CD4-positive, alpha-beta T cell treated with Interleukin-17A for 4 hours (primary cell): ENCODE measurements at places on chromosomes 12 and 14.

DNA sequence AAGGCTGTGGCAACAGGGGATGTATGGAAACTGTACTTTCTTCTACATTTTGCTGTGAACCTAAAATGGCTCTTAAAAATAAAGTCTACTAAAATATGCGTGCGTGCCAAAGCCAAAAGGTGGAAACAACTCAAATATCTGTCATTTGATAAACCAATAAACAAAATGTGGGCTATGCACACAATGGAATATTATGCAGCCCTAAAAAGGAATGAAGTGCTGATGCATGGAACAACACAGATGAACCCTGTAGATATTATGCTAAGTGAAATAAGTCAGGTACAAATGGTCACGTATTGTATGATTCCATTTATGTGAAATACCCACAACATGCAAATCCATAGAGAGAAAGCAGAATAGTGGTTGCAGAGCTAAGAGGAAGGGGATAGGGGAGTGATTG is 8.0 kb downstream of the CACNA2D4 start:
- DNase-seq = no peak

DNA sequence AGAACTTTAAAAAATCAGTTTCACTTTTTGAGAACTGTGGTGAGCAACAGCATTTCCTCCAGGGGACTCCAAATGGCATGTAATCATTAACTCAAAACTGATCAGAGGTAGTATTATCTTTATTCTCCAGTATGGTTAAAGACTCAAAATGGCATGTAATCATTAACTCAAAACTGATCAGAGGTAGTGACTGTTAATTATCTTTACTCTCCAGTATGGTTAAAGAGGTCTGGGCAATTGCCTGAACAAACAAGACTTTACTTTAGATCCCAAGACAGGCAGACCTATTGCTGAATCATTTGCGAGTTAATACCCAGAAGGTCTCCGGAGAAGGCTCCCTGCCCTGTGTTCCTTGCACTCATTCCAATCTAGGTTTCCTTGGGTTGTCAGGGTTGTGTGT is 6.6 kb upstream of the ACADS start:
- DNase-seq = no peak

DNA sequence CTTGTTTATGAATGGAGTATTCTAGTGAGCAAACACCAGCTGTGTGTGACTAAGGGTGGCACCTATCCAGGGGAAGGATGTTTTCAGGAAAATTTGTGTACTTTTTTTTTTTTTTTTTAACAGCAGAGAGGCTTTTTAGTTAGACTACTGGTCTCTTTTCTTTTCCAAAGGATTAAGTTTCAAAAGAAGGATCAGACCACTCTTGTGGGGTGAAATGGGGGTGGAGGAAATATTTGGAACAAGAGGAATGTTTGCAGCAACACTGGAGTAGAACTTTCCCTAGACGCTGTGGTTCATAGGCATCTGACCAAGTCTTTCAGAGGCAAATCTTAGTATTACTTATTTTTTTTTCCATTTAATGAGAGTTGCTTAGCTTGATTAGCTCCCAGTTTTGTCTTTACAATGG is 21.1 kb downstream of the NUBPL start:
- no peak for DNase-seq

DNA sequence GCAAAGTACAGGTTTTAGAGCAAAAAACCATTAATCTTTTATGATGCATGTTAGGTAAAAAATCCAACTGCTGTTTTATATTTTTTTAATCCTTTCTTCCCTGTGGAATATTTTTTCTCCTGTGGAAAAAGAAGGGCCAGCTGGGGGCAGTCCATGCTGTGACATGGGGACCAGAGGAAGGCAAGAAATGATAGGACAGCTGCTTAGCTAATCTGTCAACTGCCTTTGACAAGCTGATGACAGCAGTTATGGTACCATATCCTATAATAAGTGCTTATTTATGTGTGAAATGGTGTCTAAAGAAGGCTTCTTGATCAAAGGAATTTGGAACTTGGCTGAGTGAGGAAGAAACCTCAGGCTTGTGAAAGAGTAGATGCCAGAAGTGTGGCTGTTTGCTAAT is 452.4 kb upstream of the NOVA1 start:
- DNase-seq = no peak

DNA sequence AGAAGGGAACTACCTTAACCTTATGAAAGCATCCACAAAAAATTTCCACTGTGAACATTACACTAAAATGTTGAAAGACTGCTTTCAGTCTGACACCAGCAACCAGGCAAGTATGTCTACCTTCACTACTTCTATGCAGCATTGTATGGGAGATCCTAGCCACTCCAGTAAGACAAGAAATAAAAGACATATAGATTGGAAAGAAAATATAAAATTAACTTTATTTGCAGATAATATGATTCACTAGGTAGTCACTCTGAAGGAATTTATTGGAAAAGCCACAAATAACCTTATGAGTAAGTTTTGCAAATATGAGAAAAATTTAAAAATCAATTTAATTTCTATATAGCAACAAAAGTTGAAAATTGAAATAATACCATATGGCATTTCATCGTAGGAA is 172.0 kb downstream of the RERGL start:
- DNase-seq = no peak

GRCh38 chr12:2537868-2538541 is 256.8 kb upstream of the FKBP4 start:
- DNase-seq = no peak

- DNase-seq = no peak
Measured at GRCh38 chr12:104620837-104621531, 164.2 kb downstream of the CHST11 start.

GRCh38 chr14:100786576-100787219 is 39.2 kb upstream of the MEG3 start:
- no peak for DNase-seq

- DNase-seq = no peak
Measured at GRCh38 chr12:92702754-92703679, at the start of gene PLEKHG7. Gene PLEKHG7, plus strand, starts transcription at chr12:92702989. Its CDS starts 3,643 bp downstream, at chr12:92706632.

- no peak for DNase-seq
Measured at GRCh38 chr14:21807975-21808374, 134.4 kb upstream of the OR4E1 start.

- no peak for DNase-seq
Measured at GRCh38 chr14:69593018-69593677, 18.2 kb upstream of the SUSD6 start.

- DNase-seq = no peak
Measured at GRCh38 chr14:63292805-63293204, 25.9 kb downstream of the GPHB5 start.

DNA sequence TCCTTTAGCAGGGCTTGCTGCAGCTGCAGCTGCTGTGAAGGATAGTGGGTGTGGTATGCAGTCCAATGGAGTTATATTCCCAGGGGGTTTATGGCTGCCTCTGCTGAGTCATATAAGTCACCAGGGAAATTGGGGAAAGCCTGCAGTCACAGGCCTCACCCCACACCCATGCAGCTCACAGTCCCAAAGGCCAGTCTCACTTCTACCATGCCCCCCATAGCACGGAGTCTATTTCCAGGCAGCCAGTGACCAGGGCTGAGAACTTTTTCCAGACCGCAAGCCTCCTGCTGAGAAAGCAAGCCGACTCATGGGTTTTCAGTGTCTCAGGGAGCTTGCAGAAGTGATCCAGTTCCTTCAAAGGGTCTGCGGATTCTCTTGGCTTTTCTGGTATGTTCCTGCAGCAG is 322.4 kb upstream of the CLEC14A start:
- DNase-seq = no peak

GRCh38 chr12:116881325-116881876 is at the start of gene HRK:
Gene HRK, minus strand, starts transcription at chr12:116881441. Its CDS starts 134 bp downstream, at chr12:116881307.
- DNase-seq = no peak

GRCh38 chr14:57960946-57961785 is 95.3 kb upstream of the SLC35F4 start:
- DNase-seq = no peak

- no peak for DNase-seq
Measured at GRCh38 chr12:116434155-116435011, 124.8 kb upstream of the MAP1LC3B2 start.

- peak; percentile 83 for DNase-seq
Measured at GRCh38 chr14:92680781-92681650, 67.4 kb downstream of the LGMN start.

DNA sequence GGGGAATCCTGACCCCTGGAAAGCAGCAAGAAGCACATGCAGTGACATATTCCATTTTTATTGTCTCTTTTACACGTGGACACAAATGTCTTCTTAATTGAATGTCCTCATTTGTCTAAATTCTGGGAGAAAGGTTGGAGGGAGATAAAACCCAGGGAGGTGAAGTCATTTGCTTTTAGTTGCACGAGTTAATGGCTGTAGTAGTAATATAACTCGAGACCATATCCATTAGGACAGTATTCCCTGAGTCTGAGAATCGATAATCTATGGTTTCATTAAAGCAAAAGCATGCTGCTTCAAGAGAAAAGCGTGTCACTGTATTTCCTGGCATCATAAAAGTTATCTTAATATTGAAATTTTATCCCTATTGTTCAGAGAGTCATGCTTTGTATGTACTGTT is 216.0 kb upstream of the PELI2 start:
- no peak for DNase-seq

DNA sequence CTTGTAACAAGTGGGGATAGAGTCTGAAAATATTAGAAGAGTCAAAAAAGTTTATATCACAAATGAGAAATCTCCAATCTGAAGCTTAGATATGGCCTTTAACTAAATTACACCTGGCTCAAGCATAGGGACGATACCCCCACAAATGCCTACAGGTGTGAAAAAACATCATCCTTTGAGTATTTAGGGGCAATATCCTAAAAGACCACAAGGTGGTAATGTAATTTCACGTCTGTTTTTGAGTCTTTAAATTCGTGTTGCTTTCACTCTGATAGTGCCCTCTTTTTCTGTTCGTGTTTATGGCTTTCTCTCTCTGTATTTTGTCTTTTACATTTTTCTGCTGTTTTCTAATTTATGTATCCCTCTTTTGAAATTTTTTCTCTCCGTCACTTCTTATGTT is 84.3 kb downstream of the ETNK1 start:
- DNase-seq = no peak

DNA sequence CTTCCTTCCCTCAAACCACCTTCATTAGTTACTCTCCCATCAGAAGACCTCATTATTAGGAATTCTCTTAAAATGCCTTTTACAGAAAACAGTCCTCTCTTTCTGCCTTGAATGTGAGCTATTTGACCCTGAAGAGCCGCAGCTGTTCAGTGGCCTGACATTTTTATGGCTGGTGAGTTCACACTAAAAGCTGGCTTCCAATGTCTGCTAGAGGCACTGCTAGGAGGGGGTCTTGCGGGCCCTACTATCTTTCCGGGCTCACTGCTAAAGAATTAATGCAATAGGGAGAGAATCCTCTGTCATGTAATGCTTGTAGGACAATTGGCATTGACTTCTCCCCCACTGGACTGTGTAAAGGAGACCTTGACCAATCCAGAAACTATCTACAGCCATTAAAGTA is 87.7 kb downstream of the GPR135 start:
- no peak for DNase-seq

- DNase-seq = no peak
Measured at GRCh38 chr14:82720946-82721345, 1187.3 kb upstream of the SEL1L start.

DNA sequence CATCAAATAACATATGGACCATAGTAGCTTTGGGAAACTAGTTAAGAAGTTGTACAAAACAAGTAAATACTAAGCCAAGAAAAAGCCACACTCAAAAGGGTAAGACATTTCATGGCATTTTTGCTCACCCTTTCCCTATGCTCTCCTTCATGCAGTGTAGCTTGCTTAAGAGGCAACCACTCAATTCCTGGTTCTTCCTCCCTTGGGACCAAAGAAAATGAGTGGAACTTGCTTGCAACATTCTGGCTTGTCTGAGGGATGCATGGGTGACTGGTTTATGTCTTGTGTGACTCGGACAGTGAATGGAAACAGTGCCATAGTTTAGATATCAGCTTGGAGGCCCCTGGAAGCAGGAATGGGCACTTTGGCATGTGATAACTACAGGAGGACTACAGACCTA is 252.0 kb upstream of the ARID2 start:
- no peak for DNase-seq

GRCh38 chr14:89288114-89288513 is 128.9 kb downstream of the FOXN3 start:
- no peak for DNase-seq

DNA sequence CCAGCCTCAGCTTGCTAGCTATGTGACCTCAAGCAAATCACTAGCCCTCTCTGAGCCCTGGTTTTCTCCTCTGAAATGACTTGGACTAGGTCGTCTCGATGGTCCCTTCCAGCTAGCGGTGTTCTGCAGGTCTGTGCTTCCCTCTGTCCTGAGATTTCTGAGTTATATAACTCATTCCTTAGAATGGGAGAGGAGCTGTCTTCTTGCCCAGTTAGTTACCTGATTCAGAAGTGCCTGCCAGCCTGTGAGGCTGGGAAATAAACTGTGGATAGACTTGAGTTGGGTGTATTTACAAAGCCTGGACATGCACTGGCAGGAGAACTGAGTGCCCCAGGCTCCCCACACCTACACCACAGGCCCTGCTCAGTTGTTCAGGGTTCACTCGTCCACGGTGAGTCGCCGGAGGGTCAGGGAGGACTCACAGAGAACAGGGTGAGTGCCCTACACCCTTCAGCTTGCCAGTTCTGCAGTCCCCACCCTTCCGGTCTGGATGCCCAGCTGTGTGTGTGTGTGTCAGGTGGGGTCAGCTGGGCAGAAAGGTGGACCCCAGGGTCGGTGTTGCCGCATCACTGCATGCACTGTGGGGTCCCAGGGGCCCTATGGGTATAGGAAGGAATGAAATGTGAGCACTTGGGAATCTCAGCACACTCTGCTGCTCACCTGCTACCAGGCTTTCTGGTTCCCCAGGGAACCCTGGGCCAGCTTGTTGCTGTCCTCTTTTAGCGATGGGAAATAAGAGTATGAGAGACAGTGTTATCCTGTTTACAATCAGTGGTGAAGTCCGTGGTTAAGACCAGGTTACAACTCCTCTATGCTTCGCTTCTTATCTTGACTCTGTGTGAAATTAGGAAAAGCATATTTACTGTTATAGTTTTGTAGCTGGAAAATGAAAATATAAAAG is 348.2 kb downstream of the DPF3 start:
- no peak for DNase-seq

- peak; percentile 9 for DNase-seq
Measured at GRCh38 chr14:76647697-76648298, 113.5 kb upstream of the VASH1 start.

DNA sequence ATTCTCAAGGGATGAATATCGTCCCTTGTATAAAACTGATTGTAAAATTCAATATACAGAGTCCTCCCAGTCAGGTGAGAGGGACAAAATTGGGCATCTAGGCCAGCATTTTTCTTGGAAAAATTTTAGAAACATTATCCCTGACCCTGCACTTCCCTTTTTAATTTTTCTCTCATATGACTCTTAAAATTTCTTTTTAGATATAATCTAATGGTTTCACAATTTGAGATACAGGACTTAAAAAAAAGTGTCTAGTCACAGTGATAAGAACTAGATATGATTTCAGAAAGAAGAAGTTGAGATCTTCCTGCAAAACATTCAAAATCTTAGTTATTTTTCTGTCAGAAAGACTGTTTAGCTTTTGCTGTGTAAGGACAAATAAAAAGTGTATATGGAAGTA is 270.8 kb upstream of the PPFIA2 start:
- no peak for DNase-seq

DNA sequence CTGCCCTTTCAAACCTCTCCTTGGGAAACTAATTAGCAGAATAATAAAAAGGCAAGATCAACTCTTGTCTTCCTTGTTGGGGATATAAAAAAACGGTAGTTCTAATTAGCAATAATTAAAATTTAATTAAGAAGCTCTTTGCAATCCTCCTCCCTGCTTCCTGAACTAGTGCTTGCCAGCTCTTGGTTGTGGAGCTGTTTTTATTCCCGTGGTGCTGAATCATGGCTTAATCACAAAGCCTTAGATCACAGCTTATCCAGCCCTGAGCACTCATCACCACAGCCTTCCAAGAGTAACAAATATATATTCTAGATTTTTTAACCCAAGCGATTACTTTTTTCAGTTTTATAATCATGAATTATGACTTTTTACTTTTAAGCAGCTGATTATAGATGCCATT is 63.2 kb upstream of the INSM2 start:
- DNase-seq = no peak
